M059J (cell line): ENCODE measurements at places on chromosomes 12 and 14. TPM values are rescaled to one million over a fixed set of nuclear protein-coding genes. Genes with fewer than 3 reads are reported as not detected.

Gene MORN3
- 0.25 TPM in 1 of 2 replicates, not detected in the other for total RNA-seq

Gene MYO1H
- not detected in 2 replicates for total RNA-seq

Gene GZMB
- not detected in 2 replicates for total RNA-seq

Gene OASL
- 110 and 115 TPM in 2 replicates for total RNA-seq

Gene CAPZA3
- total RNA-seq, result not detected in 2 replicates

GRCh38 chr12:52245962-52246569, 13.0 kb downstream of the KRT7 start:
- peak; percentile 60 for DNase-seq

DNA sequence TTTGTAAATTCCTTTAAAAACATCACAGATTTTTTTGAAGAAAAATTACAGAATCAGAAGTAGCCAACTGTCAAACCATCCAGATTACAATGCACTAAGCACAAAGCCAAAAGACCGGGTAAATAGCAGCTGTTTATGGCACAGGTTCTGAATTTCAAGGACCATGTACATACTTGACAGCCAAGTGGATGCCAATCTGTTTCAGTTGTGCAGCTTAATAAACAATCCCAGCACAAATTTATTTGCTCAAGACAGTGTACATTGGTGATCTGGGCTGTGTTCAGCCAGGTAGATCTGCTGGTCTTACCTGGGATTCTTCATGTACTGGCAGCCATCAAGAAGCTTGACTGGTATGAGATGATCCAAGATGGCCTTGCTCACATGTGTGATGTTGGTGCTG, 229.8 kb upstream of the FLRT2 start:
- no peak for DNase-seq

- DNase-seq, result peak; percentile 36
Observed at GRCh38 chr12:53798575-53798974, 46.8 kb upstream of the CISTR start.

GRCh38 chr14:93042968-93043940, 72.5 kb downstream of the ITPK1 start:
- DNase-seq, result peak; percentile 94

- DNase-seq, result no peak
Observed at GRCh38 chr14:74979029-74979428, 23.6 kb upstream of the PGF start.

- peak; percentile 63 for DNase-seq
Observed at GRCh38 chr12:65725376-65725775, 98.9 kb upstream of the HMGA2 start.

DNA sequence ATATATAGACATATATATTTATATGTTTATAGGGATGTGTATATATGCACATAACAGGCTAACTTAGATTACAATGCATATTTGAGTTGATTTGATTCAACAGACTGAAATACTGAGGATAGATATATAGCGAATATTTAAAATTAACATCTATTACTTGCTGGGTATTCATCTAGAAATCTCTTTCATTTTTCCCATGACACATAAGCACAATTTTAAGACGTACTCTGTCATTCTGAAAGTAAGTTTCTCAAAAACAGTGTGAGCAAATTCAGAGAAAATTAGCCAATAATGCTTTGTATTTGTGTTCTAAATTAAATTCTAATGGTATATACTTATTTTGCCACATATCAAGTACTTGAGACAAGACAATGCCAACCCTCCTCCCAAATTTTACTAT, 907.5 kb upstream of the MDGA2 start:
- DNase-seq, result no peak

DNA sequence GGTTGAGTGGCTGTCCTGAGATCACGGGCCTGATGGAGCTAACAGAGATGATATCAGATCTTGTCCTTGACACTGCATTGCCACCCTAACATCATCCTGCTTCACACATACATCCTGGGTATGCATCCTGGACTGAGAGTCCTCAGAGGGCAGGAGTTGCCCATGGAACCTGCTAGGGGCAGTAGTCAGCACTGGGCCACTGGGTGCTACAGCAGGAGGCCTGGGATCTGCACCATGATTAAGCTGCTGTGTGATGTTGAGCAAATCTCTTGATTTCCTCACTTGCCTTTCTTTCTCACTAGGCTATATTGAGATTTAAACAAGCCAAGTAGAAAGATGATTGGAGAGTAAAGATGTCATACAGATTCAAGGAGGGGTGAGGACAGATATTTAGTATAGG, 22.1 kb upstream of the EIF4B start:
- no peak for DNase-seq

DNA sequence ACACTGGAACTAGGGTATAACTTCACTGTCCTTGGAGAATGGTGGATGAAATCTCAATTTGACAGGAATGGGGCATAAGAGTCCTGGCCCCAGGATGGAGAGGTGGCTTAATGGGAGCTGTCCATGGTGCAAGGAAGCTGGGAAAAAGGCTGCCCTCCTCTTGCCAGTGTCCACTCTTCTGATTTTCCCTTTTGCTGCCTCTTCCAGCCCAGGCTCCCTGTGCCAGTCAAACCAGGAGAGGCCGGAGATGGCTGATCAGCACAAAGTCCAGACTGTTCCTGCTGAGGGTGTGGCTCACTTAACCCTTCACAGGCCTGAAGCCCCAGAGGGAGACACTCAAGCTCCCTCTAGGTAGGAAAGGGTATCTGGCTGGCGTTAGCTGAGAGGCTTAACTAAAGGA, at the start of gene MYO1A:
Gene MYO1A (minus strand): TSS at position 240 of the 400 bp plus-strand sequence. CDS start 1,806 bp downstream, outside the sequence.
- peak; percentile 31 for DNase-seq

GRCh38 chr12:79522257-79522988, 168.3 kb downstream of the PAWR start:
- DNase-seq, result no peak

DNA sequence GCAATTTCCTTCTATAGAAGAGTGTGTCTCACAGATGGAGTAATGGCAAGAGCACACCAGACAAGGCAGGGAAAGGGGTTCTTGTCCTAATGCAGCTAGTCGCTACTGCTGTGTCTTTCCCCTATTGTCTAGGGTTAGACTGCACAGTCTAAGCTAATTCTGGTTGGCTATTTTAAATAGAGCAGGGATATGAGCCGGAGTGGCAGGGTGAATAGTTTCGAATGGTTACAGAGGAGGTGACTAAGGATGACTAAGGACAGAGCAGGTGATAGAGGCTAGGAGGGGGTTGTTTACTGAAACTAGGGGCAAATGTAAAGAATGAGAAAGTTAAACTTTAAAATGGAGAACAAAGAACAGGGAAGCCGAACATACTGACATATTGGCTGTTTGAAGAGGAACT, 25.6 kb upstream of the CPNE8 start:
- no peak for DNase-seq
